ENCODE measurements at places on chromosomes 1 and 21. TPM values are rescaled to one million over a fixed set of nuclear protein-coding genes. Genes with fewer than 3 reads are reported as not detected.

DNA sequence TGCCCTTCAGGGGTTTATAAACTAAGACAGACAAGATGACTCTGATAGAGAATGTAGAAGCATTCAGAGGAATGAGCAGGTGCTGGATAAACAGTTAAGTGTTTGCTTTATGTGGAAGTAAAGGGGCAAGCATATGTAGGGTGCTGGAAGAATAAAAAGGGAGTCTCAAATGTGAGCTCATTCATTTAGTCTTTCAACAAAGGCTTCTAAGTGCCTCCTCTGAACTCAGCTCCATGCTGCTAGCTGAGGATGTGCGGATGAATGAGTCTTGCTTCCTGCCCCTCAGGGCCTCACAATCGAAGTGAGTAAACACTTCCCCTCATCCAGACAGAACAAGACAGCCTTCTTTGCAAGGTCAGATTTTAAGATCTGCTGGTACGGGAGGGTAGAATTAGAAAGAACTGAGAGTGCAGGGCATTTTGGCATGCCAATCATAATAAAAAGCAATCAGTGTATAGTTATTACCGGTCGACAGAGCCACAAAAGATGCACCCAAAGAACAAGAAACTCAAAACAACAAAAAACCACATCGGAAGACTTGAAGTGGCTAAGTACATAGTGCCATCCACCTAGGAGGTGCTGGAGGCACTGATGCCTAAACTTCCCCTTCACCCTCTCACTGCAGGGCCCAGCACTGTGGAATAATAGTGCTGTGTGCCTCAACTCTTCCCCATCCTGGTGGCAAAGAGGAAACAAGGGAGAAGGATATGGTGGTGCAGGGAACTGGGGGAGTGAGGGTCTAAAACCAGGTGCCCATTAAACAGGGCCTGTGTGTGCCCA is 69.8 kb downstream of the TNR start:
- DNase-seq: no peak
- no peak overlapping the region for H3K27ac ChIP-seq
- no peaks in the 10 kb centered on the region for H3K4me1 ChIP-seq

The OR6K3 gene
- total RNA-seq: not detected

GRCh38 chr1:208029381-208030287 is 118.7 kb upstream of the CD34 start:
- no peaks in the 10 kb centered on the region for H3K4me1 ChIP-seq
- DNase-seq: no peak
- no peaks in the 10 kb centered on the region for H3K36me3 ChIP-seq

The IGSF3 gene
- total RNA-seq: 18.6 TPM

DNA sequence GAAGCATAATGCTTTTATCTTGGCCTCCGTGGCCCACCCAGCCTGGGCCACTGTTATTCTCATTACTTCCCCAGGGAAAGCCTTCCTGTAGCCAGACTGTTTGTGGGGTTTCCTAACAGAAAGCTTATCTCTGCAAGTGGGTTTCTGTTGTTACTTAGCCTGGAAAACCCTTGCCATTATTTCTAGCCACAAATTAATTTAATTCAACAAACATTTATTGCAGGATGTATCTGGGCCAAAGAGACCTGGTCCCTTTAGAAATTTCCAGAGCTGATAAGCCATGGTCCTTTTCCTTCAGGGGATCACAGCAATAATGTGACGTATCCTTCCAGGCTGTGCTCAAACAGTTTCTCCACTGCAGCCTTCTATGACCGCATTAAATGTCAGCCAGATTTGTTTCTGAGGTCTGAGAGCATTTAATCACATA is 20.9 kb downstream of the TNN start:
- DNase-seq: no peak
- 0 out of 2 replicates have a peak, but pooled peaks cover 9% of the 10 kb centered on the region for H3K27me3 ChIP-seq
- H3K4me3 ChIP-seq: no peak overlapping the region
- no peaks in the 10 kb centered on the region for H3K4me1 ChIP-seq

Data from HCT116 (cell line).